Activated CD4-positive, alpha-beta T cell treated with anti-CD3 and anti-CD28 coated beads for 1 hour (primary cell): ENCODE measurements at places on chromosomes 7 and 10.

GRCh38 chr7:951881-952547 is 2.5 kb downstream of the ADAP1 start:
- DNase-seq, result no peak

- DNase-seq, result no peak
Observed at GRCh38 chr7:91846436-91846835, 34.1 kb downstream of the MTERF1 start.

DNA sequence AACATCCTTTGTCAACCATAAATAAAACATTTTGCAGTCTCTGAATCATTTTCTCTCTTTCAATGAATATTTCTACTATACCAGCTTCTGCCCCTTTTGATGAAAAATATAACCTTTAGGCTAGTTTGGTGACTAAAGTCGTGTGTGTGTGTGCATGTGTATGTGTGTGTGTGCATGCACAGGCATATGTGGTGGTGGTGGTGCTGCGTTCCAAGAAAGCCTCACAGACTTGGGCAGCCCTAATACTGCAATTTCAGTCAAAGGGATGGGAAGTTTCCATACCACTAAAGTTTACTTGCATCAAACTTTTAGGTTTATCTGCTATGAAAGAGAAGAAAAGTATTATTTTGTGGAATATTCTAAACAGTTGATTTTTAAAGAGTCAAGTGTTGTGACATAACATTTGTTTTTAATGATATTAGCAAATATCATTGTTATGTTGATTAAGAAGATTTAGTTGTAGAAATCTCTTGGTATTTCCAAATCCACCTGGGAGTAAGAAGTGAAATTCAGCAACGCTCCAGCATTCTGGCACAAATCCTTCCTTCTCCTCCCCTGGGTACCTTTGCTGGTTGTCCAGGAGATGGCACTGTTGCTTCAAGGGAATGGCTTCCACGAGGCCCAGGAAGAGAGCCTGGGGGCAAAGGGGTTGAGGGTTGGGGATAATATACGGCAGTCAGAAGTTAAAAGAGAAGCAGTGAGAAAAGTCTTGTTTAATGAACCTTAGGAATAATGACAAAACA is 41.5 kb downstream of the ASB4 start:
- DNase-seq, result no peak

DNA sequence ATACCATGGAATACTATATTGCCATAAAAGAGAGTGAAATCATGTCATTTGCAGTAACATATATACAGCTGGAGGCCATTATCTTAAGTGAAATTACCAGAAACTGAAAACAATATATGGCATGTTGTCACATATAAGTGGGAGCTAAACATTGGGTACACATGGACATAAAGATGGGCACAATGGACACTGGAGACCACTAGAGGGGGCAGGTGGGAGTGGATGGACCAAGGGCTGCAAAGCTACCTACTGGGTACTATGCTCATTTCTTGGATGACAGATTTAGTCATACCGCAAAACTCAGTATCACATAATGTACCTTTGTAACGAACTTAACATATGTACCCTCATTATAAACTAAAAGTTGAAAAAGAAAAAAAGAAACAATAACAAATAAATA is 1167.6 kb downstream of the NXPH1 start:
- DNase-seq, result no peak

GRCh38 chr10:19579761-19580545 is 236.3 kb upstream of the PLXDC2 start:
- DNase-seq, result no peak

DNA sequence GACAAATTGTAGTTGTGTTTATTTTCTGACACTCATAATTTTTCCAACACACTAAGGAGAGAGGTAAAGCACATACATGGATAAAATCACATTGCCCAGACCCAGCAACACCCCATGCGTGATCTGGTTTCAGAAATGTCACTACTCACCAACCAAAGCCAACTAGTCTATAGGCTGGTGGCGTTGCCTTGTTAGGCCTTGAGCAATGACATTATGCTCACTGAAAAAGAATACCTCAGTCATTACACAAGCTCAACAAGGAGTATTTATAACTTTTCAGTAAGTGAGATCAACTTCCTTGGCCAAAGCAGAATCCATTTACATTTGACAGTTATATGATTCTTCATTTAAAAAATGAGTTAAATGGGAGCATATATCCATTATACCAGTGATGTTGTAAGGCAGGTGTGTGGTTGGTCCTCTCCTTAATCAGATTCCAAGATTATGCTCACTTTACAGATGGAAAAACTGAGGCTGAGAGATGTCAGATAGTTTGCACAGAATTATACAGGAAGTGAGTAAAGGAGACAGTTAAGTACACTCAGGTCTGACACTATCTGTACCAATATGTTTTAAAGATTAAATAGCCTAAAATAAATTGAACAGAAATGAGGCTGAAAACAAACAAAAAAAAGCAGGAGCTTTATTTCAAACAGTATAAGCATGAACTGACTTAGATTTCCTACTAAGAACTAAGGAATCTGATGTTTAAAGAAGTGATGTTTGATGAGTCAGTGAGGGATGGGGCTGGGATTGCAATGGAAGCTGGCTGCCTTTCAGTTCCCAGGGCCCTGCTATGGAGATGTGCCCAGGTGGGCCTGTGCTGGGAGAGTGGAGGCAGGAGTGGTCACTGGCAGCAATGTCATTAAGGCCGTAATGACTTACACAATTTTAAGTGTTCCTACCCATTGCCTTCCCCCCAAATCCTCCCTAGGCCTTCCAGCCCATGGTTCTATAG is 118.3 kb downstream of the RAPGEF5 start:
- no peak for DNase-seq

DNA sequence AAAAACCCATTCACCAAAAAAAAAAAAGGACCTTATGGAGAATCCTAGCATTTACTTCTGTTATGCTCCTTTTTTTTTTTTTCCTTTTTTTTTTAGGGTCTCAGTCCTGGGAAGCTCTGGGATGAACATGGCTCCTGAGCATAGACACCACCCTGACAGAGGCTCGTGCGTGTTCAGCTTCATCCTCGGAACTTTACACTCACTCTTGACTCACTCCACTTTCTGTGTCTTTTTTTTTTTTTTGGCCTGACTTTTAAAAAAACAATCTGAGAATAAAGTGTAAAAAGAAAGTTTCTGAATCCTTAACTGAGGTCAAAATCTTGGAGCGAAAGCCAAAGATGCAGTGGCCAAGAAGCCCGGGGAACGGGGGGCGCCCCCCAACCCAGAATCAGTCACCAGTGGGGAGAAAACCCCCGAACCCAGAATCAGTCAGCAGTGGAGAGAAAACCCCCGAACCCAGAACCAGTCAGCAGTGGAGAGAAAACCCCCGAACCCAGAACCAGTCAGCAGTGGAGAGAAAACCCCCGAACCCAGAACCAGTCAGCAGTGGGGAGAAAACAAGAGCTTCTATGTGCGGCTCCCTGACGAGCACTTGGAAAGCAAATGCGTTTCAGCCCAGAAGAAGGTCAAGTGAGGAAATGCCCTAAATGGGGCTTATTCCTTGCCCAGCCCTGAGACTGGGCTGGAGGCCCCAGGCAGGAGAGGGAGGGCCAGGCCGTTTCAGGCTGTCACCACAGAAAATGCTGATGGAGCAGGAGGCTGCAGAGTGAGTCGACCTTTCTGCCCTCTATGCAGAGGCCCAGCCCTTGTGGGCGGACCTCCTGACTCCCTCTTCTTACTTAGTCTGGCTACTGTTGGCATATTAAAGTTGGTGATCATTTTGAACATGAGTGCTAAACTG is 19.0 kb upstream of the PFKP start:
- DNase-seq, result no peak

GRCh38 chr10:30770229-30770628 is 140.7 kb upstream of the LYZL2 start:
- no peak for DNase-seq

GRCh38 chr10:15672469-15672868 is 47.3 kb downstream of the ITGA8 start:
- no peak for DNase-seq

DNA sequence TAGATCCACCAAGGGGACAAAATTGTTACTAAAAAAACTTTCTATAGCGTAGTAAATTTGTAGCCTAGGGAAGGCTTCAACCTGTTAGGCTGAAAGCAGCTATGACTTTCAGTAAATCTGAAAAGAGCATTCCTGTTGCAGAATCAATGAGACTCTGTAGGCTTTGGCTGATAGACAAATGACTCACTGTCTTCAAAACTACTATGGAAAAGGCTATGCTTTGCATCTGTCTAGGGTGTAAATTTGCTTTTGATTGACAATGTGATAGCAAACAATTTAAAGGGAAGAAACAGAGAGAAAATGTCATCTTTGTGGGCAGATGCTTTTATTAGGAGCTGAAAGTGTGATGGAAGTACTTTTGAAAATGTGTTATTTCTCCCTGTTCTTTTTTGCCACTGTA is 60.6 kb downstream of the ARL5B start:
- no peak for DNase-seq

DNA sequence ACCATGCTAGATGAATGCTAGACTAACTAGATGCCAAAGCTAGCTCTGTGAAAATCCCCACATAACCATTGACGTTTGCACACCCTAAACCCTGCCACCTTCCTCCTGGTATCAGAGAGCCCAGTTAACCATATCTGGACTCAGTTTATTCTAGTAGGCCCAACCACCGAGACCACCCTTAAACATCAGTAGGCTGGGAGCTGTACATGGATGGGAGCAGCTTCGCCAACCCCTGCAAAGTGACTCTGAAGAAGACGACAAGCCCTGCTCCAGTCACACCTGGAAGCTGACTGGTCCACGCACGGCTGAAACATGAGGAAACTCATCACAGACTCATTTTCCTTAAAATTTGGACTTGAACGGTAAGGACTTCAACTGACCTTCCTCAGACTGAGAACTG is 4.4 kb upstream of the CYREN start:
- DNase-seq, result no peak

DNA sequence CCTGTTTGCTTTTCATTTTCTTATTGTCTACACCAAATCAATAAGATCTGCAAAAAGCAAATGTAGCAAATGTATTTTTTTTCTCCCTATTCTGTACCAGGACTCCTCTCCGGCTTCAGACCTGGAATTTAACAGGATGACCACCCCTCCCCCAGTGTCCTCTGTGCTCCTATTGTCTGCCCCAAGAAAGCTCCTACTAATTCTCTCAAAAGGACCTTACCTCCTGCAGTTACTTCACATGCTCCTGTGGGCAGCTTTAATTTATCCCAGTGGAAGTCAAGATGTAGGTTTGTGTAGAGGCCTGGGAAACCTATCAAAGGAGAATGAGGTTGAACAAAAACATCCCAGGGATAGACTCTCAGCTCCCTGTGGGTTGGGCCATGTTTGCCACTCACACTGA is 31.3 kb downstream of the PLXNA4 start:
- DNase-seq, result no peak

GRCh38 chr7:156652886-156653568 is 12.5 kb downstream of the RNF32 start:
- no peak for DNase-seq

- no peak for DNase-seq
Observed at GRCh38 chr7:136953386-136953785, 84.9 kb downstream of the CHRM2 start.

- DNase-seq, result no peak
Observed at GRCh38 chr7:155806096-155806871, 6.0 kb downstream of the SHH start.

GRCh38 chr7:95578299-95578855 is 17.9 kb downstream of the PDK4 start:
- no peak for DNase-seq

DNA sequence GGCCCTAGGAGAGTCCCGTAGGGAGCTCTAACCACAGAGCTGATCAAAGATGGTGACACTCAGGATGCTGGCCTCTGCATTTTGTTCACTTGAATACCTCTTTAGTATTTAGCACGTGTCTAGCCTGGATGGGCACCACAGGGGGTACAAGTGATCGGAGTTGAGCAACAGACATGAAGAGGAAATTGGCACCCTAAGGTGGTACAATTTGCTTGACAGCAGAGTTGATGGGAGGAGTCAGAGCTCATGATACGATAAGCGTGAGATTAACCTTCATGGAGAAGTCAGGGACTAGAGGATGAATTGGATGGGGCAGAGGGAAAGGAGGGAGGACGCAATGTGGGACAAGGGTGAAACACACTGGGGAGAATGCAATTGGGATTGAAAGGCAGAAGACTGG is 9.9 kb upstream of the ZNF212 start:
- DNase-seq, result no peak

DNA sequence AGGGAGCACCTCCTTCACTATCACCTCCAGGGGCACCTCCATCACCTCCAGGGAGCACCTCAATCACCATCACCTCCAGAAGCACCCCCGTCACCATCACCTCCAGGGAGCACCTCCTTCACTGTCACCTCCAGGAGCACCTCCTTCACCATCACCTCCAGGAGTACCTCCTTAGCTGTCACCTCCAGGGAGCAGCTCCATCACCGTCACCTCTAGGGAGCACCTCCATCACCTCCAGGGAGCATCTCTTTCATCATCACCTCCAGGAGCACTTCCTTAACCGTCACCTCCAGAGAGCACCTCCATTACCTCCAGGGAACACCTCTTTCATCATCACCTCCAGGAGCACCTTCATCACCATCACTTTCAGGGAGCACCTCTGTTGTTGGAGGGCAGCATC is 103.0 kb downstream of the DNAJB6 start:
- DNase-seq, result no peak

DNA sequence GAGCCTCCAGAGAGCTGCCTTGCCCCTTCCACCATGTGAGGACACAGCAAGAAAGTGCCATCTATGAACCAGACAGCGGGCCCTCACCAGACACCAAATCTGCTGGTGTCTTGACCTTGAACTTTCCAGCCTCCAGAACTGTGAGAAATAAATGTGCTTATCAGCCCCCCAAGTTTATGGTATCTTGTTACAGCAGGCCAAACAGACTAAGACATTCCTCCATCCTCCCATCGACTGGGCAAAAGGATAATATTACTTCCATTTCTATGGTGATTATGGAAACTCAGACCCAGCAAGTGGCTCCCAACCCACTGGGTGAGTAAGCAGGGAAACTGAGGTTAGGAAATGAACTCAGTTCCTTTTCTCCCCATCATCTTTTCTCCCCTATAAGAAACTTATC is 288.4 kb downstream of the KCNMA1 start:
- DNase-seq, result no peak

DNA sequence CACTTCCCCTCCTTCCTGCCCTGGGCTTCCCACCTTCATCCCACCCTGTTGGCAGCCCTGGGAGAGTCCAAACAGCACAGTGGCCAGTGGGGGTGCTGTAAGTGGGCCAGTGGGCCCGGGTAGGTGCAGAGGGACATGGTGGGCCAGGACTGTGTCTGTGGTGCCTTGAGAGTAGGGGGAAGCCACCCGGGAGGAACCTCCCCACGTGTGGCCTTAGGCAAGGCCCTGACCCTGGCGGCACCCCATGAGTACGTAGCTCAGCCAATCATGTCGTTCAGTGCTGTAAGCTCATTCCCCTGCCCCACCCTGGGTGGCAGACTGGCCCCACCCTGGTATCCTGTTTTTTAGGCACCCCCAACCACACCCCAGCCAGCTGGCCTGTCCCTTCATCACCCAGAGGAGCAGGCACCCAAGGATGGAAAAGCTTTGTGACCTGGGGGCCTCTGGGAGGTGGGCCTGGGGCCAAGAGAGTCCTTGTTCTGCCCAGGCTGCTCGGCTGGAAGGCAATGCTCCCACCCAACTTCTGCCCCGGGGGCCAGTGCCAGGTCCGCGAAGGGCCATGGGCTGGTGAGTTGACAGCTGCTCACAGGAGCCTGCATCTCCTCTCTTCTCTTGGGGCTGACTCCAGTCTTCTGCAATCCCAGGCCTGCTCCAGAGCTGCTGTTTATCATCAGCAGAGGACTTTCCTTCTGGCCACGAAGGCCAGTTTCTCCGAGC is 41.6 kb downstream of the TSPAN15 start:
- DNase-seq, result no peak
